Adrenal gland (tissue), 19 donors: ENCODE measurements at places on chromosomes 7 and 10.

GRCh38 chr10:89086801-89087521, 96.4 kb downstream of the FAS start:
- peak; percentile 48 for DNase-seq

- peak; percentile 52 for DNase-seq
These were observed 270.6 kb downstream of the TWIST1 start for GRCh38 chr7:18846765-18847215.

- no peak for DNase-seq
These were observed 14.4 kb upstream of the MTERF1 start for GRCh38 chr7:91894781-91895480.

- peak; percentile 97 for DNase-seq
These were observed 56.5 kb downstream of the MMRN2 start for GRCh38 chr10:86900955-86901354.

GRCh38 chr7:45189151-45189970, 31.8 kb downstream of the RAMP3 start:
- no peak for DNase-seq
